PC-3 (cell line): ENCODE measurements at places on chromosomes 7 and 10. TPM values are rescaled to one million over a fixed set of nuclear protein-coding genes. Genes with fewer than 3 reads are reported as not detected.

DNA sequence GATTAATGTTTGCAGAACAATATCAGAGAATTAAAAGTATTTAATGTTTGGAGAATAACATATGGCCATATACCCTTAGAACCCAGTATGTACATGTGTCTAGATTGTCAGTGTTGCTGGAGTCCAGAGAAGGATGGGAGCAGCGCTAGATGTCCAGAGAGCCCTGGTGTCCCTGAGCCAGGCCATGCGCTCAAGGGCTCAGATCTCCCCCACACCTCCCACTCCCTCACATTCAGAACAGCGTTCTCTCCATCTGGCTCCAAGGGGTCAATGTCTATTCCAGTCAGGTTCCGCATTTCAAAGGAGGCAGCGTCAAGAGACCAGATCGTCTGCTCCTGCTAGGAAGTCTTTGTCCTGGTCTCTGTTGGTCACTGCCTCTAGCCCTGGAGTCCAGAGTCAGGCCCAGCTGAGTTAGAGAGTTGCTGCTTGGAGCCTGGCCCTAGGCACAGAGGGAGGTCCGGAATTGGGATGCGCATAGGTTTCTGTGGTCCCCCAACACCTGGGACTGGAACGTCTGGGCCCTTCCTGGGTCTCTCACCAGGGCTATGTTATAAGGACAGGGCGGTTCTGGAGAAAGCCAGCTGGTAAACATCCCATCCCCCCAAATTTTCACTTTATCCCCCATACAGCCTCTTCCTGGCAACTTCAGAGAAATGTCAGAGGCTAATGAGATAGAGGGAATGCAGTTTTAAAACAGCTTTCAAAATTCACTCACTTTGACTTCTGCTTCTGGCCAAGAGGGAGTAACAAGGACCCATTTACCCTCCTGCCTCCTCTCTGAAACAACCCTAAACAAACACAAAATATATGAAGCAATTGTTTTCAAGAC is 6.5 kb upstream of the WDR86 start:
- no peaks in the 10 kb centered on the region for H3K36me3 ChIP-seq
- peaks cover 19% of the 10 kb centered on the region for H3K27me3 ChIP-seq
- H3K27ac ChIP-seq: no peak overlapping the region
- no peak for DNase-seq
- no peak overlapping the region for H3K4me3 ChIP-seq

Gene XRCC2
- 13.6 and 18.7 TPM in 2 replicates for total RNA-seq

GRCh38 chr10:19158870-19159269 is 110.3 kb downstream of the MALRD1 start:
- H3K27me3 ChIP-seq: no peaks in the 10 kb centered on the region
- DNase-seq: no peak
- H3K36me3 ChIP-seq: no peaks in the 10 kb centered on the region
- no peak overlapping the region for H3K4me3 ChIP-seq
- H3K4me1 ChIP-seq: no peaks in the 10 kb centered on the region

GRCh38 chr10:116891208-116891607 is 41.9 kb downstream of the ENO4 start:
- H3K36me3 ChIP-seq: 0 out of 2 replicates have a peak, but pooled peaks cover 2% of the 10 kb centered on the region
- H3K4me1 ChIP-seq: peaks cover 67% of the 10 kb centered on the region
- peak overlapping the region; percentile 34; the same call in 1 of the 2 replicates for H3K4me3 ChIP-seq
- peak overlapping the region; percentile 44 for H3K27ac ChIP-seq
- H3K27me3 ChIP-seq: no peaks in the 10 kb centered on the region

Gene NRCAM
- total RNA-seq: not detected in 2 replicates

- DNase-seq: no peak
- no peak overlapping the region for H3K4me3 ChIP-seq
- no peaks in the 10 kb centered on the region for H3K36me3 ChIP-seq
- H3K27me3 ChIP-seq: no peaks in the 10 kb centered on the region
Measured at GRCh38 chr7:53110425-53110824, 75.0 kb downstream of the POM121L12 start.

- peaks cover 27% of the 10 kb centered on the region for H3K4me1 ChIP-seq
- H3K27ac ChIP-seq: peak overlapping the region; percentile 81
- H3K36me3 ChIP-seq: no peaks in the 10 kb centered on the region
- peak overlapping the region; percentile 9; the same call in 1 of the 2 replicates for H3K4me3 ChIP-seq
- H3K27me3 ChIP-seq: no peaks in the 10 kb centered on the region
Measured at GRCh38 chr7:101099969-101100781, 14.9 kb downstream of the TRIM56 start.

Gene CUBN
- 0.80 TPM in 1 of 2 replicates, not detected in the other for total RNA-seq

Gene CCDC172
- not detected in 2 replicates for total RNA-seq

DNA sequence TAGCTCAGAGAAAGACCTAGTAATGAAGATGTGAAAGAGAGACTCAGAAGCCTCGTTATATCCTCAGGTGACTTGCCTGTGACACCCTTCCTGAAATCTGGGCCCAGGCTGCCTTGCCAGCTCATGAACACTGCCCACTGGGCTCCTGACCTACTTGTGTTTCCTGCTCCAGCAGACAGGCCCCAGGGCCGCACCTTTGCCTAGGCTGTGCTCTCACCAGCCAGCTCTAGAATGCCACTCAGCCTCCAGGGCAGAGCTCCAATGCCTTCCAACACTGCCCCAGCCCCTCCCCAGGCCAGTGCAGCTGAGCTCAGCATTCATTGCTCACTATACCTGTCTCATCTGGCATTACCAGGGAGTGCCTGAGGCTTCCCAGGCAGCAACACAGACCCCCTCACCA is 94.3 kb downstream of the DLG5 start:
- DNase-seq: no peak
- peaks cover 65% of the 10 kb centered on the region for H3K36me3 ChIP-seq
- no peak overlapping the region for H3K4me3 ChIP-seq
- no peak overlapping the region for H3K27ac ChIP-seq
- no peaks in the 10 kb centered on the region for H3K27me3 ChIP-seq
- peaks cover 13% of the 10 kb centered on the region for H3K4me1 ChIP-seq

DNA sequence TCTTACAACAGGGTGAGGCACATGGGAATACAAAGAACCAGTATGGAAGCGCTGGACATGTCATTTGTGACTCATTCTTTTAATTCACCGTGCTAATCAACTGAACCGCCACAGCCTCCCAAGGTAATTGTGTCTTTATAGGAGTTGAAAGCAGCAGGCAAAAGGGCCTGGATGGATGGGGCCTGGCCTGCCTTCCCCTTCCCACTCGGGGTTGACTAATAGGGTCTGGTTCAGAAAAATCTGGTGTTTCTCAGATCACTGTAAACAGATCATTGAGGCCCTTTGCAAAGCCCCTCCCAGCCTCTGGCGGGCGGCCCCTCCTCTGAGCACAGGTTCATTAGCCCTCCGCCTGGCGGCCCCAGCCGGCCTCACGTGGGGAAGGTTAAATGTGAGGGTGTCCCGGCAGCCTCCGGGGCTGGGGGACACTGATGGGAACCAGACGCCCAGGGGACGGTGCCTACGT is 100.8 kb downstream of the EBF3 start:
- H3K27ac ChIP-seq: no peak overlapping the region
- no peaks in the 10 kb centered on the region for H3K4me1 ChIP-seq
- peaks cover 23% of the 10 kb centered on the region for H3K27me3 ChIP-seq
- no peaks in the 10 kb centered on the region for H3K36me3 ChIP-seq

GRCh38 chr7:176786-177459 is 15.4 kb upstream of the FAM20C start:
- no peak for DNase-seq
- H3K27me3 ChIP-seq: no peaks in the 10 kb centered on the region
- no peak overlapping the region for H3K4me3 ChIP-seq

DNA sequence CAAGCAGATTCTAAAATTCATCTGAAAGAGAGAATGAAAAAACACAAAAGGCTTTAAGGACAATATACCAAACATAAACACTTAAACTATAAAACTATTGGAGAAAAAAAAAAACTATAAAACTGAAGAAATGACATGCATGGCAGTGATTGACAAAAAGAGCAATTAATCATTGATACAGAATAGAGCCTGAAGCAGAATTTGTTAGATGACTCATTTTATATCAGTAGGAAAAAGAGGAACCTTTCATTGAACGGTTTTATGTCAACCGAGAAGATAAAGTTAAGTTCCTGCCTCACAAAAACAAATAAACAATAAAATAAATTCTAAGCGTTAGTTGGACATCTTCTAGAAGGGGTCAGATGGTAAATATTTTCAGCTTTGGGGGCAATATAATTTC is 23.3 kb downstream of the NPY start:
- DNase-seq: no peak
- H3K27me3 ChIP-seq: peaks cover 22% of the 10 kb centered on the region
- no peaks in the 10 kb centered on the region for H3K36me3 ChIP-seq
- H3K4me3 ChIP-seq: no peak overlapping the region

GRCh38 chr10:77319557-77319956 is 318.1 kb downstream of the KCNMA1 start:
- DNase-seq: peak; percentile 52
- 0 out of 2 replicates have a peak, but pooled peaks cover 2% of the 10 kb centered on the region for H3K36me3 ChIP-seq
- H3K27ac ChIP-seq: no peak overlapping the region
- peaks cover 12% of the 10 kb centered on the region; the same call in 1 of the 2 replicates for H3K4me1 ChIP-seq

Gene RGR
- total RNA-seq: not detected in 2 replicates

DNA sequence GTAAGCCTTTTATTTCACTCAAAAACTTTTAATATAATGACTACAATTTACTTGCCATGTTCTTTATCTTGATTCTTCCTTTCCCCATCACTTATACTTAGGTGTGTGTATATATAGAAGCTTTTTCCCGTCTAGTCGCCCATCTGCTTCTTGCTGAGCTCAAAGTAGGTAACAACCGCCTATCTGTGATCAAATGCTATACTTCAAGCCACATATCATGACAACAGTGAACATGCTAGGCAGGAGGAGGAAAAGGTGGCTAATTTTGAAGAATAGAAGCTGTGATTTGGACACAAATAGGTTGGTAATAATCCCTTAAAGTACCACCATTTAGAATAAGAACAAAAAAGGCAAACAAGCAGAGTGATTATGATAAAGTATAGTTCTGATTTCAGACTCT is 367.3 kb upstream of the CHRM2 start:
- no peak overlapping the region for H3K27ac ChIP-seq
- peaks cover 5% of the 10 kb centered on the region; the same call in 1 of the 2 replicates for H3K27me3 ChIP-seq
- H3K4me3 ChIP-seq: no peak overlapping the region
- no peaks in the 10 kb centered on the region for H3K4me1 ChIP-seq
- H3K36me3 ChIP-seq: no peaks in the 10 kb centered on the region
- DNase-seq: no peak

GRCh38 chr7:68245688-68246087 is 1249.1 kb downstream of the TYW1 start:
- H3K4me1 ChIP-seq: no peaks in the 10 kb centered on the region
- no peaks in the 10 kb centered on the region for H3K36me3 ChIP-seq
- no peak for DNase-seq
- H3K27me3 ChIP-seq: no peaks in the 10 kb centered on the region
- no peak overlapping the region for H3K27ac ChIP-seq

DNA sequence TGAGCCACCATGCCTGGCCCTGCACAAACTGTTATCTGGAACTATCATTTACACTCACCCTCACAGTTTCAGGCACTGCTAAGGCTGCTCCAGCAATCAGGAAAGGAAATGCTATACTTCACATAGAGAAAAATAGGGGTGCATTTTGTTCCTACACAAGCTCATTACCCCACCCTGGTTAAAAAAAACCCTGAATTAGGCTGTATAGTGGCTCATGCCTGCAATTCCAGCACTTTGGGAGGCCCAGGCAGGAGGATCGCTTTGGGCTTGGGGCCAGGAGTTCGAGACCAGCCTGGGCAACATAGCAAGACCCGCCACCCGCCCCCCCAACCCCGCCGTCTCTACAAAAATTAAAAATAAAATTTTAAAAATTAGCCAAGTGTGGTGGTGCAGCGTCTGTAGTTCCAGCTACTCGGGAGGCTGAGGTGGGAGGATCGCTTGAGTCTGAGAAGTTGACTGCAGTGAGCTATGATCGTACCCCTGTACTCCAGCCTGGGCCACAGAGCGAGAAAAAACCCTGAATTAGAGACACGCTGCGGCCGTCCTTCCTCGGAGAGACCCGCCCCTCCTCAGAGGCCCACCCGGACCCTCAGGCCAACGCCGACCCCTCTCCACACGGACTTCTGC is 539 bp downstream of the PTCD1 start:
- H3K27me3 ChIP-seq: no peaks in the 10 kb centered on the region
- peak overlapping the region; percentile 99 for H3K4me3 ChIP-seq
- no peak for DNase-seq
- peak overlapping the region; percentile 49 for H3K27ac ChIP-seq

Gene TSPAN33
- total RNA-seq: 23.7 and 26.4 TPM in 2 replicates

- H3K36me3 ChIP-seq: peaks cover 51% of the 10 kb centered on the region
- DNase-seq: peak; percentile 92
- H3K4me1 ChIP-seq: peaks cover 43% of the 10 kb centered on the region
- peak overlapping the region; percentile 6 for H3K4me3 ChIP-seq
- H3K27me3 ChIP-seq: no peaks in the 10 kb centered on the region
Measured at GRCh38 chr10:74079936-74080590, 70.6 kb downstream of the AP3M1 start.

Gene OPN1SW
- total RNA-seq: not detected in 2 replicates

DNA sequence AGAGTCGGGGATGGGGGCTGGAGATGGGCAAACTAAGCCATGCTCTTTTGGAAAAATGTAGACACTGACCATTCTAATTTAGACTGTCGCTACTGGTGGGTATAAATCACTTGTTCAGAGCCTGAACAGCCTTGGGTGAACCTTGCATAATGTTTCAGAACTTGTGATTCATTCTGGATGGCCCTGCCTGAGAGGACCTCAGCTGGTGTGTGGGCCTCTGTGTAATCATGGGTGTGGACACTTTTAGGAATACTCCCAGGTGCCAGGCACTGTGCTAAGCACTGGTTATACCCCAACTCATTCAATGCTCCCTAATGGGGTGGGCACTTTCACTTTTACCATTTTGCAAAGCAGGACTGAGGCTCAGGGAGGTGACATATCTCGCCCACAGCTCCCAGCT is 26.8 kb upstream of the TM9SF3 start:
- DNase-seq: peak; percentile 30
- H3K27me3 ChIP-seq: no peaks in the 10 kb centered on the region
- H3K27ac ChIP-seq: peak overlapping the region; percentile 39; the same call in 1 of the 2 replicates
- no peak overlapping the region for H3K4me3 ChIP-seq
- H3K4me1 ChIP-seq: peaks cover 38% of the 10 kb centered on the region

DNA sequence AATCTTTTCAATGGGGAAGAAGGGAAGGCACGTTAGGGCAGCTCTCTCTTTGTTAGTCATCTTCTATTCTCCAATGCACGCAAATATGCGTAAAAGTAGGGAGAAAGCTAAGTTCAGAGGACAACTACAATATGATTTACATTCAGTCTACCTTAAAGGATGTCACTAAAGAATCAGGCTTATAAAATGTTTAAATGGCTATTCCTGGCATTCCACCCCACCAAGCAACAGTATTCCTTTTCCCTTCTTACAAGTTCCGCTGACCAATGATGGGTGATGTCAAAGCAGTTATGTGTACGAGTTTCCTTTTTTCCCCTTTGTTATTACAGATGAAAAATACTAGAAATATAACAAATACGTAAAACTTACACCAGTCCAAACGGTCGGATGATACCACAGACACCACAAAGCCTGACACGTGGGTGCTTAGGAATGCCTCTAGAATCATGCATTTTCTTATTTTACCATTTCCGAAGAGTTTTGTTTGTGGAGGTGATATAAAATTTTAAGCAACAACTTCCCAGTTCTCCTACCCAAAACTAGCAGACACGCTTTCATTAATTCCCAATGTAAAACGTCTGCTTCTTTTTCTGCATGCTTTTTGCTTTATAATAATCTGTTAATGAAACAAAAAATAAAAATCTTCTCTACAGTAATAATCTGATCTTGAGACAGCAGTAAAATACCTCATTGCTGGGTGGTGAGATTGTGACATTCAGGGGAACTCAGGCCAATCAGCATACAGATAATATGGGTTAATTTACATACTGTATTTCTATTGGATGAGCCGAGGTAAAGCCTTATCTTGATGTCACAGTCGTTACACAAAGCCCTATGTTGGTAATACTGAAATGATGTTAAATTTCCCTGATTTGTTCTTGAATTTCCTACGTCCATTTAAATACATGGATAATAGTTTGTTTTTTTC is 708 bp upstream of the GPR85 start:
- peak; percentile 16 for DNase-seq
- no peak overlapping the region for H3K4me3 ChIP-seq
- H3K36me3 ChIP-seq: no peaks in the 10 kb centered on the region
- no peak overlapping the region for H3K27ac ChIP-seq
- H3K4me1 ChIP-seq: no peaks in the 10 kb centered on the region
- peaks cover 59% of the 10 kb centered on the region for H3K27me3 ChIP-seq

Gene PKD2L1
- not detected in 2 replicates for total RNA-seq
